ENCODE measurements at places on chromosomes 1 and 21. TPM values are rescaled to one million over a fixed set of nuclear protein-coding genes. Genes with fewer than 3 reads are reported as not detected.

DNA sequence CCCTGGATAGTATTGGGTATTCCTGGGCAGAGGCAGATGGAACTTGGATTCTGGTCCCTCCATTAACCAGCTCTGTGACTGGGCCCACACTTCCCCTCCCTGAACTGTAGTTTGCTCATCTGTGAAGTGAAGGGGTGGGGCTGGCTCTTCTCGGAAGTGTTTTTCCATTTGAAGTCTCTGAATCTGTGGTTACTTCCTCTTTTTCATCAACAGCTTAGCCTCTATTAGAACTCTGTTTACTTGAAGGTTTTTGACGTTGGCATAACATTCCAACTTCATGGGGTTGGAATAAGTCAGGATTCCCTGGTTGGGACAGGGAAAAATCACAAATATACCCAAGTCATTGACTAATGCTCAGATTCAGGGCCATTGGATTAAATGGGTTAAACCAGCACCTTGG is 3.6 kb downstream of the KIAA0040 start:
- H3K36me3 ChIP-seq: peaks cover 3% of the 10 kb centered on the region
- no peaks in the 10 kb centered on the region for H3K27me3 ChIP-seq
- peaks cover 69% of the 10 kb centered on the region for H3K4me1 ChIP-seq
- peak overlapping the region; percentile 64 for H3K4me3 ChIP-seq

GRCh38 chr1:6224718-6225117 is 11.0 kb downstream of the ICMT start:
- peaks cover 18% of the 10 kb centered on the region for H3K36me3 ChIP-seq
- no peak overlapping the region for H3K27ac ChIP-seq
- H3K4me1 ChIP-seq: no peaks in the 10 kb centered on the region
- H3K27me3 ChIP-seq: no peaks in the 10 kb centered on the region
- no peak for DNase-seq

PTPN22 gene
- total RNA-seq: 7.0 TPM

DNA sequence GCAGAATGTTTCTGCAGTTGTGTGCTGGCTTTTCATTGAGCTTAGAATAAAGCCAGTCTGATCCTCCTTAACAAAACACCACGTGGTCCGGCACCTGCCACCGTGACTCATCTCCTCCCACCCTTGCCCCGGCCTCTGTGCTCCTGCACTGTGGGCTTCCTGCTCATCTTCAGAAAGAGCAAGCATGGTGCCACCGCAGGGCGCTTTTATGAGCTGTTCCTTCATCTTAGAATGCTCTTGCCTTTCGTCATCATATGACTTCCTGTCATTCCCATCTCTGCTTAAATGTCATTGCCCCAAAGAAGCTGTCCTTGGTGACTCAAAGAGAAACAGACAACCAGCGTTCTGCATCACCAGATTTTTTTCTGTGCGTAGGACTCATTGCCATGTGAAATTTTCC is 117.8 kb downstream of the HHAT start:
- DNase-seq: no peak
- no peaks in the 10 kb centered on the region for H3K27me3 ChIP-seq
- H3K27ac ChIP-seq: no peak overlapping the region
- no peaks in the 10 kb centered on the region for H3K4me1 ChIP-seq

IGFN1 gene
- 0.11 TPM for total RNA-seq

XCL1 gene
- 2.2 TPM for total RNA-seq
